Activated T-helper 17 cell treated with anti-CD3 and anti-CD28 coated beads, Interleukin-2, amount 50 U/mL, for 72 hours (primary cell): ENCODE measurements at places on chromosomes 13 and 19. TPM values are rescaled to one million over a fixed set of nuclear protein-coding genes. Genes with fewer than 3 reads are reported as not detected.

- ATAC-seq: peak; percentile 58
Observed at GRCh38 chr19:49224879-49225278, 67.3 kb downstream of the TRPM4 start.

DNA sequence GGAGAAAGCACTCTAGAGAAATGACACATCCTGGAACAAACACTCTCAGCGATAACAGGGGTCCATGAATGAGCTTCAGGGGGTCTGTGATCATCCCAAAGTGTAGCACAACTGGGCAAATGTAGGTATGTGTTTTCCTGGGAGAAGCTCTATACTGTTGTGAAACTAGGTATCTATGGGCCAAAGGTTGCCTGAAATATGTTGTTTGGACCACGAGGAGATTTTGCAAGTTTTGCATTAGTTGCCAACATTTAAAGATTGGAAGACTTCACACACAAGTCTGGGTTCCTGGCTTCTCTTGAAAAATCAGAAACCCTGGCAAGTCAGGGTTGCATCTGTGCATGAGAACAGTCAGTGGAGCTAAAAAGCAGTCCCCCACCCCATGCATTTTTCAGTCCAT, 26.7 kb upstream of the POU2F2 start:
- no peak for ATAC-seq

DNA sequence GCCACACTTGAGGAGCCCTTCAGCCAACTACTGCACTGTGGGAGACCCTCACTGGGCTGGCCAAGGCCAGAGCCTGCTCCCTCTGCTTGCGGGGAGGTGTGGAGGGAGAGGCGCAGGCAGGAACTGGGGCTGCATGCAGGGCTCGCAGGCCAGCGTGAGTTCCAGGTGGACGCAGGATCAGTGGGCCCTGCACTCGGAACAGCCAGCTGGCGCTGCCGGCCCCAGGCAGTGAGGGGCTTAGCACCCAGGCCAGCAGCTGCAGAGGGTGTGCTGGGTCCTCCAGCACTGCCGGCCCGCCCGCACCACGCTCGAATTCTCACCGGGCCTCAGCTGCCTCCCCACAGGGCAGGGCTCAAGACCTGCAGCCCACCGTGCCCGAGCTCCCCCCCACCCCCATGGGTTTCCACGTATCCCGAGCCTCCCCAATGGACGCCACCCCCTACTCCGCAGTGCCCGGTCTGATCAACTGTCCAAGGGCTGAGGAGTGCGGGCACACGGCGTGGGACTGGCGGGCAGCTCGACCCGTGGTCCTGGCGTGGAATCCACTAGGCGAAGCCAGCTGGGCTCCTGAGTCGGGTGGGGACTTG, 1293.8 kb upstream of the PCDH9 start:
- no peak for ATAC-seq

DNA sequence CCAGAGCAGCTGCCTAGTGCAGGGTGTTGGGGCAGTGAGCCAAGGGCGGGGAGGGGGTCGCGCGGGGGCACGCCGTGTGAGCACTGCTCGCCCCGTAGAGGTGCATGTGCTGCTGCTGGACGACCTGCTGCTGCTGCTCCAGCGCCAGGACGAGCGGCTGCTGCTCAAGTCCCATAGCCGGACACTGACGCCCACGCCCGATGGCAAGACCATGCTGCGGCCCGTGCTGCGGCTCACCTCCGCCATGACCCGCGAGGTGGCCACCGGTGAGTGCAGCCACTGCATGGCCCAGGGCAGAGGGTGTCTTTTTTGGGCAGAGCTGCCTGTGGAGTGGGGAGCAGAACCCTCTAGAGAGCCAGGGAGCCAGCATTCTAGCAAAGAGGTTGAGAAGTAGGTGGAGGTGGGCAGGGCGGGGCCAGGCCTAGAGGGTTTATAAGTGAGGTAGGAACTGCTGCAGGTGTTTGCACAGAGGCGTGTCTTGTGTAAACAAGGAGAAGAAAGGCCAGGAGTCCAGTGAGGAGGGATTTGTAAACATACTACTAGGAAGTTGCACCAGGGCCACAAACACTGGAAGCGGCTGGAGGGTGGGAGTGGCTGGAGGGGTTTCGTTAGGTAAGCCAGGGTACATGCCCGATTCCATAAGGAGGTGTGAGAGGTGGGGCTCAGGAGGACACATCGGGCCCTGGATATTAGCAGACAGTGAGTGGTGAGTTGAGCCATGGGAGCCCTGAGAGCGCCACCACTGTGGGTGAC, 21.3 kb downstream of the ARHGEF1 start:
- ATAC-seq: no peak

GRCh38 chr13:78129823-78130222, 211.2 kb upstream of the EDNRB start:
- ATAC-seq: no peak

DNA sequence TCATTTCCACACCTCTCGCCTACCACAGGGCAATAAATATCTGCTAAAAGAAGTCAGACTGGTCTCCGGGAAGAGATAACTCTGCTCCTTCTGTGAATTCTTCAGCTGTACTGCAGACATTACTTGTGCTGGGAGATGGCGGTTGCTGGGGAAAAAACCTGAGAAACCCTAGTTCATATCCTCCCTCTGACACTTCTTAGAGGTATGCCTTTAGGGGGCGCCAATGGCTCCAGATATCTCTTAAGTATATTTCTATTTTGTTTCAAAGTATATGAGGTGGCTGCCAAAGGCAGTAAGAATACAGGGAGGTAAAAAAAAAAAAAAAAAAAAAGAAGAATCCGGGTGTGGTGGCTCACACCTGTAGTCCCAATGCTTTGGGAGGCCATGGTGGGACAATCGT, 175.2 kb downstream of the PAN3 start:
- no peak for ATAC-seq

- ATAC-seq: peak; percentile 75
Observed at GRCh38 chr19:16382775-16383543, 58.3 kb downstream of the KLF2 start.

DNA sequence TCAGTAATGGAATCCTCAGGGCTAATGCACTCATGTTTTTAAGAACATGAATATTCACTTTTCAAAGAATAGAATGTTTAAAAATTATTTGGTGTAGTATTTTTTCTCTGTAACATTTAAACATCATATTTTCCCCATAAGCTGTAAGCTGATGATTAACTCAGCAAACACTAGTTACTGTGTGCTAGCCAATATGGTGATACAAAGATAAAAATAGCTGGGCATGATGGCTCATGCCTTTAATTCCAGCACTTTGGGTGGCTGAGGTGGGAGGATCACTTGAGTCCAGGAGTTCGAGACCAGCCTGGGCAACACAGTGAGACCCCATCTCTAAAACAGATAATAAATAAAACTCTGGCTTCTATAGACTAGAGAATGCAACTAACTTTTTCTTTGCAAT, 13.2 kb downstream of the RNF17 start:
- no peak for ATAC-seq

DNA sequence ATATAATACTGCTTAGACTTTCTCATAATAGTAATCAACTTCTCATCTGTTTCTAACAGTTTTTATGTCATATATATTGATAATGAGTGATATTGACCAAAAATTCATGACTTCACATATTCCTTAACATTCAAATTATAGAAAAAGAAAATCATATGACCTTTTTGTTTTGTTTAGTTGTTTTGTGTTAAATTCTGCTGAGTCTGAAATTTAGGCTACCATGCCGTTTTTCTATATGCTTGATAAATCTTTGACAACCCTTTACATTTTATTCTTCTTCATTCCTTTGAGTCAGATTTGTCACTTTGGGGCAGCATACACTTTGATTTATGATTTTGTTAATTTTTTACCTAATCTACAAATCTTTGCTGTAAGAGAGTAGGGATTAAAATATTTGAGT, 176.4 kb downstream of the ITGBL1 start:
- ATAC-seq: no peak

DNA sequence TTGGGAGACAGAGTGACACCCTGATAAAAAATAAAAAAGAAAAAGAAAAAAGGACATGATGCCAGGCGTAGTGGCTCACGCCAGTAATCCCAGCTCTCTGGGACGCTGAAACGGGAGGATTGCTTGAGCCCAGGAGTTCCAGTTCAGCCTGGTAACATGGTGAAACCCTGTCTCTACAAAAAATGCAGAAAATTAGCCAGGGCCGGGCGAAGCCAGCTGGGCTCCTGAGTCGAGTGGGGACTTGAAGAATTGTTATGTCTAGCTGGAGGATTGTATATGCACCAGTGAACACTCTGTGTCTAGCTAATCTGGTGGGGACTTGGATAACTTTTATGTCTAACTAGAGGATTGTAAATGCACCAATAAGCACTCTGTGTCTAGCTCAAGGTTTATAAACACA, 32.3 kb downstream of the TMPRSS9 start:
- ATAC-seq: no peak

GRCh38 chr13:96460609-96461008, 370.7 kb downstream of the HS6ST3 start:
- ATAC-seq: no peak

- peak; percentile 48 for ATAC-seq
Observed at GRCh38 chr13:84032116-84032515, 149.8 kb upstream of the SLITRK1 start.

GRCh38 chr13:103876571-103876970, 810.4 kb upstream of the SLC10A2 start:
- no peak for ATAC-seq

DNA sequence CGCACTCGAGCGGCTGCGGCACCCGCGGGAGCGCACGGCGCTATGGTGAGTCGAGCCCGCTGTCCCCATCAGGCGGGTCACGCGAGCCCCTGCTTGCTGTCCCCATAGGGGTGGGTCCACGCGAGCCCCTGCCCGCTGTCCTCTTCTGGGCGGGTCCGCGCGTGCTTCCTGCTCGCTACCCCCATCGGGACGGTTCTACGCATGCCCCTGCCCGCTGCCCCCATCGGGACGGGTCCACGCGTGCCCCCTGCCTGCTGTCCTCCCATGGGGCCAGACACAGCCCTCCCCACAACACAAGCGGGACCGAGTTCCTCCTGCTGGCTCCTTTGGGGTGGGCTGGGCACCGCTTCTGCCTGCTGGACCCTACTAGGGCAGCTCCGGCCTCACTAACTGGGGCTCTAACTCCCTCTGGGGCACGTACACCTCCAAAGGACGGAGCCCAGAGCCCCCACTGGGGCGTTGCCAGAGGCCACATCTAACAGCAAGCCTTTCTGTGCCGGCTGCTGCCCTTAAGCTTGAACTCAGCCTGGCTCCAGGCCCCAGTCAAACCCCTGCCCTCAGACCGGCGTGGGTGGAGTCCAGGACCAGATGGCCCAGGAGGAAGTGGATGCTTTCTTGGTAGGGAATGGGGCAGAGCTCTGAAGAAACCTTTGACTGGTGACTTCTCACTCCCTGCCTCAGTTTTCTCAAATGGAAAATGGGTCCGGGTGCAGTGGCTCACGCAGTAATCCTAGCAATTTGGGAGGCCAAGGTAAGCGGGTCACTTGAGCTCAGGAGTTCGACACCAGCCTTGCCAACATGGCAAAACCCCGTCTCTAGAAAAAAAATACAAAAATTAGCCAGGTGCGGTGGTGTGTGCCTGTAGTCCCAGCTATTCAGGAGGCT, 722 bp downstream of the COLGALT1 start:
- ATAC-seq: peak; percentile 0

GRCh38 chr13:31073859-31074718, 87.6 kb downstream of the HSPH1 start:
- ATAC-seq: peak; percentile 88

- ATAC-seq: peak; percentile 84
Observed at GRCh38 chr19:43439032-43439708, 24.5 kb downstream of the TEX101 start.

DNA sequence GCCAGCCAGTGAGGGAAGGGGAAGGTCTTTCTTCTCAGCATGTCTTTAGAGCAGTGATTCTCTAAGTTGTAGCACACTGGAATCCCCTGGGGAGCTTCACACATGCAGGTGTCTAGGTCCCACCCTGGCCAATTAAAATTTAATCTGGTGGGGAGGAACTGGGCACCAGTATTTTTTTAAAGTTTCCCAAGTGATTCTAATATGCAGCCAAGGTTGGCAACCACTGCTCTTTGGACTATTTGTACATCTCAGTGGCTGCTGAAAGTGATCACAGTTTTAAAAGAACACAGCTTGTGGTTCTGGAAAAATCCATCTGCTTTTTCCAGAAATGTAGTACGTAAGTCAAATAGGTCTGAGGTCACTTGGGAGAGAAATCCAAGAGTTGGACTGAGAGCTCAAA, 10.7 kb upstream of the KATNAL1 start:
- no peak for ATAC-seq

GRCh38 chr13:67226696-67227095, 3.4 kb downstream of the PCDH9 start:
- no peak for ATAC-seq

GRCh38 chr13:113852536-113853517, 11.0 kb downstream of the GAS6 start:
- ATAC-seq: no peak

DNA sequence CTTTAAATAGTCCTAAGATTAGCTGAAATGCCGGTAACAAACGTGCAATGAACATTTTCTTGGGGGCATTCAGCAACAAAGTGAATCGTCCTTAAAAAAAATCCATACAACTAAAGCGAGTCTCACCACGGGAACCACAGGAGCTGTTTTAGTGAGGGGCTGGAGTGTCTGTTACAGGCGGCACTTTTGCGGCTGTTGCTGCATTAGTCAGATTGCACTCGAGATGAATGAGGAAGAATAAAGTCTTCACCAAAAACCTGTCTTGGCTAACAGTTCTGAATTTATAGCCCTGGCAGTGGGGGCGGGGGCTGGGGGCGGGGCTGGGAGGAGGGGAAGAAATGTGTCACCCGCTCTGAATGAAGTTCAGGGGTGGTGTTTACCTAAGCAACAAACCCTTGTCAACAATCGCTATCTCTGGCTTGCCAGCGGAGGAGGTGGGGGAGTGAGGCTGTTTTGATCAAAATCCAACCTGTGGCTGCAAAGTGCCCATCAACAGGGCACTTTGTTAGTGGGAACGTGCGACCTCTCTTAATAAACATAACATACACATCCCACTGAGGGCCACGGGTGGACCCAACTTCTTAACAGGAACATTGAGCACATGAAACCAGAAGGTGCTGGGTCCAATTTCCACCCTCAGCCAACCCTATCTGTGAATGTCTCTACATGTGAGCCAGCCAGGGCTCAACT, 44.5 kb downstream of the RFX2 start:
- peak; percentile 58 for ATAC-seq

- peak; percentile 62 for ATAC-seq
Observed at GRCh38 chr19:39524495-39524894, 8.2 kb downstream of the EID2B start.

GRCh38 chr19:23932878-23933277, 18.2 kb downstream of the ZNF726 start:
- no peak for ATAC-seq

- ATAC-seq: peak; percentile 93
Observed at GRCh38 chr13:48037346-48038173, at the start of gene NUDT15. Gene NUDT15, plus strand, starts transcription at chr13:48037726. Its CDS starts 21 bp downstream, at chr13:48037747.

GRCh38 chr13:98454389-98454881, 122.5 kb downstream of the STK24 start:
- ATAC-seq: no peak

GRCh38 chr19:48737360-48737998, 2.9 kb downstream of the RASIP1 start:
- ATAC-seq: no peak

GRCh38 chr13:39531646-39532045, 71.3 kb downstream of the LHFPL6 start:
- no peak for ATAC-seq

Gene RETN
- not detected for total RNA-seq

Gene KL
- not detected for total RNA-seq

Gene C5AR2
- 0.13 TPM for total RNA-seq

Gene PCDH9
- 0.11 TPM for total RNA-seq

Gene LILRA5
- not detected for total RNA-seq

Gene ZNF350
- total RNA-seq: 12.8 TPM

Gene HS6ST3
- not detected for total RNA-seq

Gene MCF2L
- total RNA-seq: 3.0 TPM
